Esophagus mucosa (tissue), 1 donor: ENCODE measurements at places on chromosomes 3 and 15. TPM values are rescaled to one million over a fixed set of nuclear protein-coding genes. Genes with fewer than 3 reads are reported as not detected.
A peak's percentile ranks its signal among the peaks of the same experiment; 100 is the strongest.

DNA sequence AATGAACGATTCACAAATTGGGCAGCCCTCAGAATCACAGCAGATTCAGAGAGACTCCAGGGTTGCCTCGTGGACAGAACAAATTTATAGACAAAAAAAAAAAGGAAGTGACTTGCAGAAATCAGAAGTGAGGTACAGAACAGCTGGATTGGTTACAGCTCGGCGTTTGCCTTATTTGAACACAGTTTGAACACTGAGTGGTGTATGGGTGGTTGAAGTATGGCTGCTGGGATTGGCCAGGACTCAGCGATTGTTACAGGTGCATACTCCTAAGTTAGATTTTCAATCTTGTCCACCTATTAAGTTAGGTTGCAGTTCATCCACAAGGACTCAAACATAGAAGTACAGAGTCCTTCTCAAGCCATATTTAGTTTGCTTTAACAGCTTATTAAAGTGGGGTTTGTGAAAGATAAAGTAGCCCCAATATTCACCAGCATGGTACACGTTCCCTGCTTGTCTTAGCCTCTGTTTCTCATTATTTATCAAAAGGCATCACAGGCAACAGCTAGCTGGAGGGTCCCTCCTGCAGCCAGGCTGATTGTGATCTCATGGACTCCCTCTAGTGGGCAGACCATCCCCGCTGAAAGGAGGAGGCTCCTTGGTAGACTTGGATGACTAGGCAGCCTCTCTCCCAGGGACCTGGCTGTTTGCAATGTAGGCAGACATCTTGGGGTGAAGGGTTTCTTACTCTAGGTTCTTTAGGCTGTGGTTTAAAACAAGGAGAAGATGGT lies 17.6 kb upstream of the ALDH1L1 start:
- peak; percentile 78 for ATAC-seq

DNA sequence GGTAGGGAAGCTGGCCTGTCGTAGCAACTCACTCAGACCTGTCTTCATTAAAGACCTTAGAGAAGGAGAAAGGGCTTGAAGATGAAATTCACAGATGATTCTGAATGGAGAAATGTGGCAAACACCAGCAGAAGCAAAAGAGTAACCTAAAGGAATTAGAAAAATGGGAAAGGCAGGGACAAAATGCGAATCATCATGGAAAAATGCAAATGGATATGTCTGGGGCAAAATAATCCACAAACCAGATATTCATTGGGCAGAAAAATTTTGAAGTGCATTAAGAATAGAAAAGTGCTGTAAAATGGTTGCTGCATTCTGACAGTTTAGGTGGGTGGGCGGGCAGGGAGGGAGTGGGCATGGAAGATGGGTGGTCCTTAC lies 156.9 kb upstream of the RASGRP1 start:
- ATAC-seq, result no peak

DNA sequence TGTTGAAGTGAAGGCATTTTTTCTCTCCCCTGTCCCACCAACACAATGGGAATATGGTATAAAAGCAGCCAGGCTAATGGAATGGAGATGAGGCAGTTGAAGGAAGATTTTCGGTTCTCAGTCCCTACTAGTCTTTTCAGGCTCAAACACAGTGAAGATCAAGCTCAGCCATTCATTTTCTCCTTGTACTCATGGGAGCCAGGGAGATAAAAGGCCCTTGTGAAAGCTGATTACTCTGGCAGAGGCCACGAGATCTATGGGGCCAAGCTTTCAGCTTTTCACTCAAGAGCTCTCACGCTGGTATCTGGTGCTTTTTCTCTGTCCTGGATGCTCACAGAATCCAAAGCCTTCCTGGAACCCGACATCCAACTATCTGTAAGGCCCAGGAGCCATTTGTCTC lies 14.5 kb upstream of the FAN1 start:
- ATAC-seq, result no peak

DNA sequence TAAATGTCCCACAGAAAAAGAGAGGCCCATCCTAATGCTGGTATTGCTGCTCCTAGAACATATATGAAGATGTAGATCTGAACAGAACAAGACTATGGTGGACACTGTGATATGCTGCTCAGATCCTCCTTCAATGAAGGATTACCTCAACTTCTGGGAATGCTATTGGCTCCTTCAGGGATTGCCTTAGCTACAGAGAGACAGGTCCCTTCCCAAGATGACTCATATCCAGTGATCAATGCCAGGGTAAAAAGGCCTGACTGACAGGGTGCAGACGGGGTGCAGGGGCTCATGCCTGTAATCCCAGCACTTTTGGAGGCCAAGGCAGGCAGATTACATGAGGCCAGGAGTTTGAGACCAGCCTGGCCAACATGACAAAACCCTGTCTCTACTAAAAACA lies 20.5 kb upstream of the STAG1 start:
- no peak for ATAC-seq

- ATAC-seq, result peak; percentile 92
These were observed 61.6 kb downstream of the TPRG1 start for GRCh38 chr3:189233225-189233858.

DNA sequence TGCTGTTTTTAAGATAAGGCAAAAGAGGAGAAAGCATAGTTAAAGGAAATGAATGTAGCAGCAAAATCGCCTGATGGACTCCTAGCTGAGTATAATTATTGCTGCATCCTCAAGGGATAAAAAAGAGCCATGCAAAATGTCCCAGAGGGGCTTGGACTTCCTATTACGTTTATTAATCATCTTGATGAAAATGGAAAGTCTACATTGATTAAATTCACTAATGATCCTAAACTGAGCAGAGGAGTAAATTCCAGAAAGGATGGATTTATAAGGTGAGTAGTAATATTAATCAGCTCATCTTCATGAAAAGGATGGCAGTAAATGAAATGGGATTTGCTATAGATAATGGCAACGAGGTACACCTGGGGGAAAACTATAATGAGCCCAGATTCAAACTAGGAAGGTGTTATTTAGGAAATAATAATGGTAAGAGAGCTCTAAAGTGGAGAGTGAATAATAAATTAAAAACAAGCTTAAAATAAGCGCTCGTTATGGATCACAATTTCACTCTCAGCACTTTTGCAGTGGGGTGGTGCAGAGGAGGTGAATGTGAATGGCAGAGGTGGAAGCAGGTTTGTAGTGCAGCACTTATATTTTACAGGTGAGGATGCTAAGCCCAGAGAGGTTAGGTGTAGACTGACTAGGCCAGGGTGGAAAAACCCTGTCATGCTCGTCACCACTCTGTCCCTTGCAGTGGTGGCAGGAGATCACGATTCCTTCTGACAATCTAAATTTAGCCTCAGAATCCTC lies 22.3 kb downstream of the IL5RA start:
- ATAC-seq, result no peak

GRCh38 chr3:47283193-47283537 lies 421 bp downstream of the KLHL18 start:
- peak; percentile 12 for ATAC-seq

GRCh38 chr3:111662907-111663306 lies 67.8 kb upstream of the ZBED2 start:
- ATAC-seq, result no peak

- peak; percentile 32 for ATAC-seq
These were observed 16.5 kb downstream of the POLQ start for GRCh38 chr3:121529308-121529707.

GRCh38 chr3:5096336-5097008 lies 25.6 kb upstream of the ARL8B start:
- ATAC-seq, result no peak

GRCh38 chr3:4850211-4850927 lies 128.9 kb upstream of the BHLHE40 start:
- ATAC-seq, result no peak

GRCh38 chr3:194667363-194667762 lies 4.6 kb downstream of the LSG1 start:
- ATAC-seq, result peak; percentile 14

DNA sequence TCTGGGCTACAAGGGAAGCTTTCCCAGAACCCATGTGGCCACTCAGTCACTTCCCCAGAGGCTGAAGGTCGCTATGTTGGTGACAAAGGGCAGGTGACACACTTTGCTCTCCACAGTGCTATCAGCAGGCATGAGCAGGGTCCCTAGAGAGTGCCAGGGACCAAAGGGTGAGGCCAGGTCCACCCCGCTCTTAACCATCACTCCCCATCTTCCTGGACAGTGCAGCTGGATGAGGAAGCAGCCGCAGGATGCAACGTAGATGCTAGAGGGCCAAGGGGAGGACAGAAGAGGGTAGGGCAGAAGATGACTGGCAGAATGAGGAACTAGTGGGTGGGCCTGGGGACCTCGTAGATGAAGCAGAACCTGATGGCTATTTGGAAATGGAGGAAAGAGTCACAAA lies 13.6 kb upstream of the LTF start:
- ATAC-seq, result no peak

- peak; percentile 20 for ATAC-seq
These were observed 62.0 kb upstream of the BCL6 start for GRCh38 chr3:187807086-187807862.

DNA sequence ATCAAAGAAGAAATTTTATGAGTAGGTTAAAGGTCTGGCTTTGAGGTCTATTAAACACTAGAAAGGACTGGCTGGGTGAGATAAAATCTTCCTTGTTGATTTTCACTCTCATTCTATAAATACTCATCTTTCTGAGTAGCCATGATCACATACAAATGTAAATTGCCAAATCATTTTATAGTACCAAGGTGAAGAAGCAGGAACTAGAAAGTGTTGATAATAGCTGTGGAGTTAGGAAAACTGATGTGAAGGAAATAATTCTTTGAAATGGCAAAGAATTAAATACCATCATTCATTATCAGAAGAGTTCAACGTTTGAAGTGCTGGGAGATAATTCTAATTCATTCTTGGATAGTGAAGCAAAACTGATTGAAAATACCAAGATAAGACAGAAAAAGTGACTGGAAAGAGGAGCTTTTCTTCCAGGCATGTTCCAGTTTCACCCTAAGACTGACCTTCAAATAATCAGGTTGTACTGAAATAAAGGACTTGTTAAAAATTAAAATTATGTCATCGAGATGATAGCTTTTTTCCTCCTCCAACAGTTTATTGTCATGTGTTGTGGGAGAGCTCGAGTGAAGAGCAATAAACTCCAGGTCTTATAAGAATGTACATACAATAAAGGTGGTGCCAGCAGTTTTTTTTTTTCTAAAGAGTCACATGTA lies 17.4 kb downstream of the THBS1 start:
- ATAC-seq, result no peak

GRCh38 chr3:16311960-16312451 lies 47.0 kb downstream of the OXNAD1 start:
- peak; percentile 83 for ATAC-seq

DNA sequence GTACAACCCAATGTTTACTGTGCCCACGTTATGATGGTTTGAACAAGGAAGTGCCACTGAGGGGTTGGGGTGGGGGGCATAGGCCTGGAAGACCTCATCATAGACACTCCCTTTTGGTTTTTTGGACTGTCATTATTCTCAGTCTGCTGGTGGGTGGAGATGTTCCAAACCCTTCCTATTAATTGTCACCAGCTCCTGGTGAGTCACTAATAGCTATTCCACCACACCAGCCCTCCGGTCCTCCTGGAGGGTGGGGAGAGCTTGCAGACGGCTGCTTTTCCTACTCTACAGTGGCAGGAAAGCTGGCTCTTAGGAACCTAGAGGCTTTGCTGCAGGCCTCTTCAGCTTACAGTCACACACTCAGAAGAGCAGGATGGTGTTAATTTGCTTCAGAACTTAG lies 9.0 kb upstream of the COPG1 start:
- ATAC-seq, result peak; percentile 73

DNA sequence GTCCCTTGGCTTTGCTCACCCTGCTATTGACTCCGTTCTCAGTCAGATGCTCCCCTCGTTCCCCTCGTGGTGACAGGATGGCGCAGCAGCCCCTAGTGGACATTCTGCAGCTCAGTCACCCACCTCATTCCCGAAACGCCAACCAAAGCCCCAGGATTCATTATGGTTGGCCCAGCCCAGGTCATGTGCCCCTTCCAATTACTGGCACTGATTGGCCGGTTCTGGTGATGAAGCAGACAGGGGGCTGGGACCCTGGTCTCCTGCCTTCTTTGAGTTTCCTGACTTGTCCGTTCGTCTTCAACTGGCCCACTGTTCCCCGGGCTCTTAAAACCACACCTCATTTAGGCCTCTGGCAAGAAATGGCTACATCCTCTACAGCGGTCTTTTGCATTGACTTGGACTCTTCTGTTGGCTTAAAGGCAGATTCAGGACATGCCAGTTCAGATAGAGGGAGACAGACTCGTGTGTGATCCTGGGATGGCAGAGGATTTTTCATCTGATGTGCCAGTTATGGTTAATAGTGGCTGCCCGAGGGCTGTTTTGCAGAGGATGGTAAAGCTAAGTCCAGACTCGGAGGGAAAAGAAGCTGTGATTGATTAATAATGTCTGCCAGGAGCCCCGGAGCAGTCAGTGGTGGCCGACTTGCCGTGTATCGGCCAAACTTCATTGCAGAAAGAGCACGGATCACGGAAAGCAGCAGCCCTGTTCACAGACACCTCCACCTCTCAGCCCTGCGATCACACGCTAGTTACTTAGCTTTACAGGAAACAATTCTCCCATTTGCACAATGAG lies 37.8 kb downstream of the LSM3 start:
- peak; percentile 91 for ATAC-seq

GRCh38 chr15:57118013-57118799 lies 199.8 kb downstream of the TCF12 start:
- ATAC-seq, result no peak

DNA sequence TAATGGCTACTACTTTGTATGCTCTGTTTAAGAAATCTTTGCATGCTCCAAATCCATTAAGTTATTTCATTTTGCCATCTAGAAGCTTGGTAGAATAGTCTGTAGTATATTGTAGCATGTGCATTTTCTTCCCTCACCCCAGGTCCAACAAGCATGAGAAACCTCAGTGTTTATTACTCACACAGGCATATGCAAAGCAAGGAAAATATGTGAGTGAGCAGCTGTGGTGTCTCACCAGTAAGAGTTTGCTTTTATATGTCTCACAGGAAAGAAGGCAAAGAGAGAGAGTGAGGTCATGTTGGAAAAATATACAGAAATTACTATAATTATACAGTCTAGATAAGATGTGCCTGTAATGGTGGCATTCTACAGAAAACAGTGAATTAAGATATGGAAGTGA lies 312.5 kb downstream of the C3orf38 start:
- ATAC-seq, result no peak

DNA sequence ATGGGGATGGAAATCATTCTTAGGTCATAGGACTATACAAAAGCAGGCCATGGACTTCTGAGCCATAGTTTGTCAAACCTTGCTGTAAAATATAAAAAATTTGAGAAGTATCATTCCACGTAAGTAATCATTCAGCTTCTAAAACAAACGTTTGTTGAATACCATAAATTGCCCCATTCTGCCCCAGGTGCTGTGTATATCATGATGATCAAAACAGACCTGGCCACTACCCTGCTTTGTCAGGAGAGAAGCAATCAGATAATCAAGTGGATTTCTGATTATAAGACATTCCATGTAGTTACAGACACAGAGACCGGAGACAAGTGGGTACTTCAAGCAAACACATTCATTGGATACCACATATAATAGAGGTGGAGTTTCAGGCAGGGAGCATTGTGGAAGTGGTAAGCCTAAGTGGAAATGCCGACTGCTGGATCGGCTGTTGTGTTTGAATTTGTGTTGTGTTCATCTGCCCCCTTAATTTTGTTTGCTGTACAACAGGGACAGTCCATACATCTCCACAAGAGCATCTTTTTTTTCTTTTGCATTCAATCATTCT lies 61.7 kb downstream of the TGFBR2 start:
- no peak for ATAC-seq

- peak; percentile 38 for ATAC-seq
These were observed 46.9 kb downstream of the NR1D2 start for GRCh38 chr3:23991683-23992628.

The NCEH1 gene
- total RNA-seq, result 5.3 TPM

The KNSTRN gene
- 13.8 TPM for total RNA-seq

The ECE2 gene
- not detected for total RNA-seq

The ZNF80 gene
- not detected for total RNA-seq

The AGTR1 gene
- 0.24 TPM for total RNA-seq

The CCDC9B gene
- total RNA-seq, result 21.3 TPM

The C3orf20 gene
- total RNA-seq, result 0.24 TPM

The CCR3 gene
- not detected for total RNA-seq

The LINGO1 gene
- total RNA-seq, result 0.32 TPM

The MST1 gene
- total RNA-seq, result 7.6 TPM
